T-helper 17 cell (primary cell): ENCODE measurements at places on chromosomes 13 and 19. TPM values are rescaled to one million over a fixed set of nuclear protein-coding genes. Genes with fewer than 3 reads are reported as not detected.
A peak's percentile ranks its signal among the peaks of the same experiment; 100 is the strongest.

Gene ZNF540
- 9.8 TPM for total RNA-seq

- H3K4me1 ChIP-seq, result peaks cover 22% of the 10 kb centered on the region
- H3K4me3 ChIP-seq, result peak overlapping the region; percentile 90
- H3K27me3 ChIP-seq, result no peaks in the 10 kb centered on the region
Observed at GRCh38 chr19:12800923-12801465, 606 bp downstream of the PRDX2 start.

Gene ZNF497
- 0.55 TPM for total RNA-seq

Gene ZNF296
- 3.5 TPM for total RNA-seq

Gene ARHGAP33
- total RNA-seq, result 16.4 TPM

Gene CPT1C
- 1.0 TPM for total RNA-seq

DNA sequence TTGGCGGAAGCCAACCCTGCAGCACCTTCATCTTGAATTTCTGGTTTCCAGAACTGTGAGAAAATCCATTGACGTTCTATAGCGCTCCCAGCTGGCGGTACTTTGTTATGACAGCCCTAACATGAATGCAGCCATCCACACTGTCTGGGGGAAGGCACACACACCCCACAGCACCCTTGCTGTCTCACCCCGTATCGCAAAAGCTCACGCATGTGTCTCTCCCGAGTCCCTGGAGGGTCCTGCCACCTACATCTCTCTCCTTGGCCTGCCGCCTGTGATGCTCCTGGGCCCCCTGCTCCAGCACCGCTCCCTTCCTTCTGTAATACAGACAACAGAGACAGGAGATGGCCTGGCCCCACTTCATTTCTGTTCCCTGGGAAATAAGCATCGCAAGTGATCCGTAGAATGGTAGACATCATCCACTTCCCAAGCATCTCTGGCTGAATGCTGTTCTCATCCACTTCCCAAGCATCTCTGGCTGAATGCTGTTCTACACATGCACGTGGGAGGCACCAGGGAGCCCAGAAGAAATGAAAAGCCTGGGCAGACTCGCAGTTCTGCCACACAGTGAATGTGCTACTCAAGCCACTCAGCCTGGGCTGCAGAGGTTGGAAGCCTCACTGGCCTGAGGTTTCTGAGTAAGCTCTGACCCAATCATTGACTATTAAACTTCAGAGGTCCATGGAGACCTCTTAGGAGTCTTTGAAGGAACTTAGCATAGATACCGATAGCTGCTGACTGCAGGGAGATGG is 29.6 kb downstream of the EPN1 start:
- peaks cover 5% of the 10 kb centered on the region for H3K27me3 ChIP-seq
- no peak overlapping the region for H3K27ac ChIP-seq
- H3K36me3 ChIP-seq, result no peaks in the 10 kb centered on the region
- DNase-seq, result no peak

DNA sequence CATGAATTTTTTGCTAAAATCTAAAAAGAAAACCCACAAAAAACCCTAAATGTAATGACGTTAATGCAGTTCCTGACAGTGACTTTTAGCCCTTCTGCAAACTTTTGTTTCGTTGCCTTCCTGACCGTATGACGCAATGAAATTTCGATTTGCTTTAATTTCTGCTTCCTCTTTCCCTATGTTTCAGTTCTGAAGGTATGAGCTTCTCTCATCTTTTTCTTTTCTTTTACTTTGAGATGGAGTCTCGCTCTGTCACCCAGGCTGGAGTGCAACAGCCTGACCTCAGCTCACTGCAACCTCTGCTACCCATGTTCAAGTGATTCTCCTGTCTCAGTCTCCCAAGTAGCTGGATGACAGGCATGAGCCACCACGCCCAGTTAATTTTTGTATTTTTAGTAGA is 6.1 kb upstream of the LILRA5 start:
- H3K27me3 ChIP-seq, result peaks cover 41% of the 10 kb centered on the region
- peaks cover 5% of the 10 kb centered on the region for H3K4me1 ChIP-seq
- no peaks in the 10 kb centered on the region for H3K36me3 ChIP-seq
- no peak for DNase-seq
- H3K4me3 ChIP-seq, result no peak overlapping the region
- H3K27ac ChIP-seq, result no peak overlapping the region

Gene NBEA
- 2.6 TPM for total RNA-seq

Gene ANGPTL4
- not detected for total RNA-seq

Gene ZNF420
- 8.3 TPM for total RNA-seq

Gene ERVV-1
- not detected for total RNA-seq

GRCh38 chr13:83153848-83154247 is 728.4 kb downstream of the SLITRK1 start:
- no peaks in the 10 kb centered on the region for H3K36me3 ChIP-seq
- no peaks in the 10 kb centered on the region for H3K4me1 ChIP-seq
- no peak for DNase-seq
- H3K27ac ChIP-seq, result no peak overlapping the region
- no peak overlapping the region for H3K4me3 ChIP-seq
- H3K27me3 ChIP-seq, result no peaks in the 10 kb centered on the region

Gene ZNF665
- total RNA-seq, result 2.4 TPM

DNA sequence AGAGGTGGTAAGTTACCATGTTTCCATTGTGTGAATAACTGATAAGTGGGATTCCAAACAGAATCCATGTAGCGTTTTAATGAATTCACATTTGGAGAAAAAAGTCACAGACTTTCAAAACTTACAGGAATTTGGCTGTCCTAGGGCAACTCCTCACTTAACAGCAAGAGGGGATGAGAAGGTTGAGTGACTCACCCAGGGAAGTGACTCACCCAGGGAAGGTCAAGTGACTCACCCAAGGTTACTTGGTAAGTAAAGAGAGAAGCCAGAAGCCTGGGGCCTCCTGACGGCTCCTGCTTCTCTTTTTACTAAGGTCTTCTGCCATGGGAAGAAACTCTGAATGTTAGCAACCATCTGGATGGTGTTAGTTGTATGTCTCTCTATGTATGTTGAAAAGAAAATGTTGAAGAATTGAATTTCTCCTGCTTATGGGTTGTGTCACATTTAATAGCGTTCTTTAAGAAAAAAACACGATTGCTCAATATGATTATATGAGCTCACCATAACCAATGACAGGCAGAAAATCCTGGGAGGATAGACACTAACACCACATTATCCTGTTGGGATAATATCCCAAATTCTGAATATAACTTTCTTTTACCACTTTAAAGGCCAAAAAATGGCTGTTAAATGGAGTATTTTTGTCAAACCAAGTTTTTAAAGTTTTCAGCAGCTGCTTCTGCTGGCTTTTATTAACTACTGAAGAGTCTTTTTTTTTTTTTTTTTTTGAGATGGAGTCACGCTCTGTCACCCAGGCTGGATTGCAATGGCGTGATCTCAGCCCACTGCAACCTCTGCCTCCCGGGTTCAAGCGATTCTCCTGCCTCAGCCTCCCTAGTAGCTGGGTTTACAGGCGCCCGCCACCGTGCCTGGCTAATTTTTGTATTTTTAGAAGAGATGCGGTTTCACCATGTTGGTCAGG is 195.6 kb downstream of the GGACT start:
- H3K4me1 ChIP-seq, result no peaks in the 10 kb centered on the region
- no peaks in the 10 kb centered on the region for H3K27me3 ChIP-seq
- no peak overlapping the region for H3K4me3 ChIP-seq
- no peak for DNase-seq

DNA sequence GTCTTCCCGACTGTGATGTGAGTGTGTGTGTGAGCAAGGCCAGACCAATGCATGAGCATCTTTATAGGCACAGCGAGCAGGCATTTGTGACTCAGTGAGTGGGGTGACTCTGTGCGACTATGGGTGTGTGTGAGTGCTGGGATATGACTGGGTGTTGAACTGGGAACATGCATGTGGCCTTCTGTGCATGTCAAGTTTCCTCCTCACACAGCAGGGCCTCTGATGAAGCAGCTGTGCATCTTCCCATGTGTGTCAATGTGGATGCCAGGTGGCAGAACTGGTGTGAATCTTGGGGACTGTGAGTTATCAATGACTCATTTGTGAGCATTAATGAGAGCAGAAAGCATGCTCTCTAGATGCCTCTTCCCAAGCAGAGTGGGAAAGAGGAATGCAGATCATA is 12.1 kb upstream of the LGALS14 start:
- no peak overlapping the region for H3K4me3 ChIP-seq
- peaks cover 48% of the 10 kb centered on the region for H3K27me3 ChIP-seq
- DNase-seq, result no peak
- no peaks in the 10 kb centered on the region for H3K4me1 ChIP-seq

- peaks cover 17% of the 10 kb centered on the region for H3K4me1 ChIP-seq
- H3K27ac ChIP-seq, result no peak overlapping the region
- no peak for DNase-seq
- H3K4me3 ChIP-seq, result no peak overlapping the region
Observed at GRCh38 chr13:112733112-112733511, 43.3 kb downstream of the ATP11A start.

Gene HAUS5
- 27.0 TPM for total RNA-seq

GRCh38 chr13:21850013-21851006 is 179.4 kb downstream of the FGF9 start:
- no peak overlapping the region for H3K27ac ChIP-seq
- no peak overlapping the region for H3K4me3 ChIP-seq
- no peak for DNase-seq
- H3K36me3 ChIP-seq, result peaks cover 3% of the 10 kb centered on the region
- peaks cover 17% of the 10 kb centered on the region for H3K4me1 ChIP-seq
- peaks cover 13% of the 10 kb centered on the region for H3K27me3 ChIP-seq

Gene MRPS31
- total RNA-seq, result 15.8 TPM

DNA sequence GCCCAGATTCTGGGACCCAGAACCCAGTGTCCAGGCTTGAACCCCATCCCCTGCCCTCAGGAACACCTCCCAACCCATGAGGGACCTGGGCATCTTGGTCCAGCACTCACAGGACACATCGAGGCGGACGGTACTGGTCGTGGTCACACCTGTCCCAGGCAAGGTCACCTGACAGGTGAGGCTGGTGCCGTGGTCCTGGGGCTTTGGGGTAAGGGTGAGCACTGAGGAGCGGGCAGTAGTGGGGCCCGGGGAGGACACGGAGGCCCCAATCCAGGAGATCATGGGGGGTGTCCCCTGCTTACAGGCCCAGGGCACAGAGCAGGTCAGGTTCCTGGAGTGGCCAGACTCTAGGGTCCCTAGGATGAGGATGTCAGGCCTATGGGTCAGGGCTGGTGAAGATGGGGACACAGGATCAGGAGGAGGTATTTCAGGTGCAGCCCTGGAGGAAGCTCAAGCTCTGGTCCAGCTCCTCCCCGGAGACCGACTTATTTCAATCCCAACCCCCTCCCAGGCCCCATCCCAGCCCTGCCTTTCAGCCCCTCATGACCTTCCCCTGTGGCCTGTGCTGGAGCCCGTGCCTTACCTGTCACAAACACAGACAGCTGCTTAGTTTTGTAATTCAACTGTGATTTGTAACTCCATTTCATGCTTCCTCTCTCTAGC is 772 bp downstream of the SIGLEC8 start:
- H3K36me3 ChIP-seq, result peaks cover 2% of the 10 kb centered on the region
- no peak overlapping the region for H3K27ac ChIP-seq
- H3K4me3 ChIP-seq, result no peak overlapping the region
- H3K27me3 ChIP-seq, result peaks cover 52% of the 10 kb centered on the region
- H3K4me1 ChIP-seq, result no peaks in the 10 kb centered on the region

DNA sequence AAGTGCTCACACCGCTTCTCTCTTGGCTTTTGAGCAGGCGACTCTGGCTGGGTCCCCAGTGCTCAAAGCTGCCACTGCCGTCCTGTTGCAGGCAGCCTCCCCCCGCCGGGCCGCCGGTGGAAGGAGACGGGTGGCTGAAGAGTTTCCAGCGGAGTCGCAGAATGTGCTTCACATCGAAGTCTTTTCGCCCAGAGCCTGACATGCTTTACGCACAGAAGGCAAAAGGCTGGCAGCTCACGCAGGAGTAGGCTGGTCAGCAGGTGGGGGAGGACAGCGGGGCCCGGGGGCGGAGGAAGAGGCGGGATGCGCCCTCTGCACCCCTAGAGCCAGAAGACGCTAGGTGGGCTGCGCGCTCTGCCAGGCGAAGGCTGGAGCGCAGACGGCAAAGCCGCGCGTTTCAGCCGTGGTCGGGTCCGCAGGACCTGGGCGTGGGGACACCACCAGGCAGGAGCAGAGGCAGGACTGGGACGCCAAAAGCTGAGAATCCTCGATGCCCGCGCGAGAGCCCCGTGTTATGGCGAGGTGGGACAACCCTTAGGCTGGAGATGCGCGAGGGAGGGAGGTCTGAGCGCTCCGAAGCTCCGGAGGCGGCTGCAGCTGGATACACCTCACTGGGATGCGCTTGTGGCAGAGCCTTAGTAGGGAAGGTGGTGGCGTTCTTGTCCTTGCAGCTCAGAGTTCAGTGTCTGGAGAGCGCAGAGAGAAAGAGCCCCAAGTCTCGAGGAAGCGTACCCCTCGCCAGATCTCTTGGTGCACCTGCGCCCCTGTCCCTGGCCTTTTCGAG is at the start of gene ATXN8OS:
Gene ATXN8OS (plus strand): TSS at position 329 of the 784 bp plus-strand sequence.
- H3K4me3 ChIP-seq, result no peak within 1 kb of the TSS
- no peaks in the 10 kb centered on the region for H3K4me1 ChIP-seq
- no peaks in the 10 kb centered on the region for H3K27me3 ChIP-seq

Gene CD320
- 27.4 TPM for total RNA-seq
